ENCODE measurements at places on chromosomes 3 and 15.

GRCh38 chr3:65619888-65620287 is 418.8 kb downstream of the MAGI1 start:
- DNase-seq, result no peak

DNA sequence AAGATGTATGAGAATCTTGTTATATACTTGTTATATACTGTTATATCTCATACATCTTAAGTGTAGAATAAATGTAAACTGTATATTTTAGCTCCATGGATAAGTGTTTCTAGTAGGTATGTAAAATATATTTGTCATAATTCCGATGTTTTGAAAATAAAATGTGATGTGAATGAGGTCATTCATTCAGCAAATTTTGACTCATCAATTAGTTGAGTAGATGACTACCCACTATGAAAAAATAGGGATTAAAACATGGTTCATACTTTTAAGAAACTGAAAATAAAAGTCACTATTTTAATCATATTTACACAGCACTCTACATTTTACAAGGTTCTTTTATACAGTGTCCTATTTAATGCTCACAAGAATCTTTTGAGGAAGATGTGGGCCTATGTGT is 28.4 kb upstream of the CNTN3 start:
- no peak for DNase-seq

DNA sequence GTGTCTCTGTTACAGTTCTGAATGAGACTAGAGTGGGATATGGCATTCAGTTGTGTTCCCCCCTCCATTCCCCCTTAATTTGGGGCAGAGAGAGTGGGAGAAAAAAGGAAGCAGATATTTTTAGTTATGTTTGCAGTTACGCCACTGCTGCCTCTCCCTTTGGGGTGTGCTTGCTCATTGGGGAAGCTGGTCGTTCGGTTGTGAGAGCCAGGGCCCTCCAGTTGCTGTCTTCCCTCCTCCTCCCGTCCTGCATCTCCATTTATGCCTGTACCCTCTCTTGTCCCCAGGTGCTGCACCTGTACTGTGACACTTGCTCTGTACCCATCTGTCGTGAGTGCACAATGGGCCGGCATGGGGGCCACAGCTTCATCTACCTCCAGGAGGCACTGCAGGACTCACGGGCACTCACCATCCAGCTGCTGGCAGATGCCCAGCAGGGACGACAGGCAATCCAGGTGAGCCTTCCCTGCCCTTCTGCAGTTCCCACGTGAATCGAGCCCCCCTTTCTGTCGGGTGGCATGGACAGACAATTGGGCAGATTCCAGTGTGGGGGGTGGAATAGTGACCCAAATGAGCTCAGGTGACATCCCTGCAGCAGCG is 55.8 kb downstream of the TRIM71 start:
- DNase-seq, result no peak

DNA sequence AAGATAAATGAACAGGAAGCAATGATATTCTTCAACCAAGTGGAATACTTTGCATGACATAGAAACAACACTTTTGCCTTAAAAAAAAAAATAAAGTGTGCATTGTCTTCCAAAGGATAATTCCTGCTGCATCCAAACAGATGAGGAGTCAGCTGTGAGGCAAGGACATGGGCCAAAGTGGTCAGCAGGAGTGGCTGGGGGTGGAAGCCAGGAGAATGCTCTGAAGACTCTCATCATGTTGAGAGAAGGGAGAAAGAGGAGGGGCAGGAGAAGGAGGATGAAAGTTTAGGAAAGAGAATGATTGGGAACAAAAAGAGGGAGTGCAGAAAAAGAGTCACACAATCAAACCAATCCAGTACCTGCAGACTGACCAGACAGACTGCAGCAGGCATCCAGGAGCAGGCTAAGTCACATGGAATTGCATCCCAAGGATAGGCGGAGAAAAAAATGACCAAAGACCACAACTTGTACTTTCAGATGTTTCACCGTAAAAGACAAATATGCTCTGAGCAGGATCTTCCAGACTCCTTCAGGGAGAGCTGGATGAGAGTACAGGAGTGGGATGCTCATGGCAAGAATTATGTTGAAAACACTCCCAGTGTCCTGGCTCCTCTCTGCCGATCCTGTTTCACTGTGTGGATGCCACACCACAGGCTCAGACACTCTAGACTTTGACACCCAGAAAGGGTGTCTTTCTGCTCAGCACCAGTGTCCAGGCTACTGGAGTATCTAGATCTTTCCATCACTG is 11.9 kb downstream of the ABI3BP start:
- no peak for DNase-seq

DNA sequence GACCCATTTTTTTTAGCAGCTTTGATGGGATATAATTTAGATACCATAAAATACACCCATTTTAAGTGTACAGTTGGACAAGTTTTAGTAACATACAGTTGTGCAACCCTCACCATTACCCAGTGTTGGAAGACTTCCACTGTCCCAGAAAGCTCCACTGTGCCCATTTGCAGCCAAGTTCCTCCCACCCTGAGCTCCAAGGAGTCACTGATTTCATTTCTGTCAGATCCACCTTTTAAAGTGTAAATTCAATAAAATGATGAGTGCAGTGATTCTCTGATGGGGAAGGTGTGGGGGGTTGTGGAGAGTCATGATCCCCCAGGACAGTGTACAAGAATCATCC is 93.2 kb upstream of the IGF1R start:
- DNase-seq, result no peak

GRCh38 chr15:28033443-28033842 is 65.7 kb downstream of the OCA2 start:
- no peak for DNase-seq

GRCh38 chr3:111947231-111947630 is 31.6 kb upstream of the ABHD10 start:
- no peak for DNase-seq

DNA sequence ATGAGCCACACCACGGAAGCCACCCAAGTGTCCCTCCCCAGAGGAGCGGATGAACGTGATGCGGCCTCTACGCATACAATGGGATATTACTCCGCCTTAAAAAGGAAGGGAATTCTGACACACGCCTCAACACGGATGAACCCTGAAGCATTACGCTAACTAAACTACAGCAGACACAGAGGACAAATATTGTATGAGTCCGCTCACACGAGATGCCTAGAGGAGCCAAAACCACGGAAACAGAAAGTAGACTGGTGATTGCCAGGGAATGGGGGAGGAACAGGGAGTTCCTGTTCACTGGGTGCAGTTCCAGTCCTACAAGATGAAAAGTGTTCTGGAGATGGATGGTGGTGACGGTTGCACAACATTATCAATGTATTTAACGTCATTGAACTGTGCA is 32.7 kb downstream of the SRGAP3 start:
- DNase-seq, result no peak

GRCh38 chr15:25091421-25092158 is 136.8 kb downstream of the SNRPN start:
- no peak for DNase-seq

DNA sequence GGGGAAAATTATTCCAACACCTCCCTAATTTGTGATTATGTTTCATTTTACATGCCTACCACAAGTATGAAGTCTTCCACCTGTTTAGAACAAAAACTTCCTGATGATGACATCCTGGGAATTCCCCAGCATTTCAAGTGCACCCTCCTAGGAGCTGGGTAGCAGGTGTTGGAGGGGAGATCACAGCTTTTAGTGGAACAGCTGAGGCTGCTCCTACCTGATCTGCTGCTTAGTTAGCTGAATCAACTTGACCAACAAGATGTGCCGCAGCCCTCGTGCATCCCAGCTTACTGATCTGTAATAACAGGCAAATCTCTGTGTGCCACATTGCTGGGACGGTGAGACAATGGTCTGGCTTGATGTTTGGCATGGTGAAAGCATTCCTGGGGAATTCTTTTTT is 29.7 kb downstream of the TRAK1 start:
- DNase-seq, result no peak

DNA sequence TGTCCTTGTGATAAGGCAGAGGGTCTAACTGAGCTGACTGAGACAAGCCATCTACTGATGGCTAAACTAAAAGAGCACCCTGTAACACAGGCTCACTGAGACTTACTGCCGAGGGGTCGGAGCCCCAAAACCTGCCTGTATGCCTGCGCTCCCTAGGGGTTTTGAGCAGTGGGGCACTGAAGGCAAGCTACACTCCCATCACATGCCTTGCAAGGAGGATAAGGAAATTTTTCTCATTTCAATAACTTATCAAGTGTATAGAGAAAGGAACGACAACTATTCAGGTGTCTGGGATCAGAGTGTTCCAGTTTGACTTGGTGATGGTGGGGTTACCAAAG is 292.2 kb downstream of the EPHA6 start:
- no peak for DNase-seq

GRCh38 chr3:114775395-114775794 is 371.7 kb downstream of the ZBTB20 start:
- no peak for DNase-seq

DNA sequence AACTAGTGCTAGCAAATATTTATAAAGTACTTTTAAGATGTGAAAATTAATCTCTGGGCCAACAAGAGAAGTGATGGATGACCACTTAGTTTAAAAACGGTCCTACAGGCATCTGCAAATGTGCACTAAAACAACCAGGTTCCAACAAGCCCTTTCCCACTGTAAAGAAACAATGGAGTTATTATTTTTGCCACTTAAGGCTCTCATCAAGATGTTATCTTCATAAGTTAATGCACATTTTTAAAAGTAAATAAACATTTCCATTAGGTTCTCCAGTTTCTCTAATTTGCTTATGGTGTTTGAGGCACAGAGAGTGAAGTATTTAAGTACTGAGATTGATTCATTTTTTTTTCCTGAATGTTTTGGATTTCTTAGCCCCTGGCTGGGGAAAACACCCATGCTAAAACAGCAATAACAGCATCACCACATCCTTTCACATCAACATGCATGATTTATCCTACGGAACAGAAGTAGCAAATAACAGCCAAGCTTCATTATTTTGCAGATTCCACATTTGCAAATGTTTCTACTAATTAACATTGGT is 20.8 kb downstream of the ABI3BP start:
- no peak for DNase-seq

DNA sequence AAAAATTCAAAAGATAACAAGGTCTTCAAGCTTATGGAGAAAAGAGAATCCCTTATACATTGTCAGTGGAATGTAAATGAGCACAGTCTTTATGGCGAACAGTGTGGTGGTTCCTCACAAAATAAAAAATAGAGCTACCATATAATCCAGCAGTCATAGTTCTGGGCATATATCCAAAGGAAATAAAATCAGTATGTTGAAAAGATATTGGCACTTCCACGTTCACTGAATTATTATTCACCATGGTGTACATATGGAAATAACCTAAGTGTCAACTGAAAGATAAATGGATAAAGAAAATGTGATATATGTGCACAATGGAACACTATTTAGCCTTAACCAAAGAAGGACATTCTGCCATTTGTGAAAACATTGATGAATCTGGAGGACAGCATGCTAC is 1161.2 kb downstream of the ROBO2 start:
- DNase-seq, result no peak

DNA sequence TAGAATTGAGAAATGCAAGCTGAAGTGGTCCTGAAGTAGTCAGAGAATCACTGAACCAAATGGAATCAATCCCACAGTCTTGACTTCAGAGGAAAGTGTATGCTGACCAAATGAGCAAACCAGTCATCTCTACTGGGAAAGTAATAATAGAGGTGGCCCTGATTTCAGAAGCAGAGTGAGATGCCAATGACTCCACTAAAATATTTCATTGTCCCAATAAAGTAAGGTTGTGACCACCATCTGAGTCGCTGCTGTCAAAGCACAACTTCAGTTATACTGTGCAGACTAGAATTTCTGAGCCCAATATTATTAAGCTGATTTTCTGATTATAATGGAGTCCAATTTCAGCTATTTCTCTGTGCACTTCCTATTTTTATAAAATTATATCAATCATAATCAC is 334.4 kb upstream of the THBS1 start:
- no peak for DNase-seq

GRCh38 chr3:27507111-27507510 is 22.9 kb upstream of the SLC4A7 start:
- DNase-seq, result no peak

DNA sequence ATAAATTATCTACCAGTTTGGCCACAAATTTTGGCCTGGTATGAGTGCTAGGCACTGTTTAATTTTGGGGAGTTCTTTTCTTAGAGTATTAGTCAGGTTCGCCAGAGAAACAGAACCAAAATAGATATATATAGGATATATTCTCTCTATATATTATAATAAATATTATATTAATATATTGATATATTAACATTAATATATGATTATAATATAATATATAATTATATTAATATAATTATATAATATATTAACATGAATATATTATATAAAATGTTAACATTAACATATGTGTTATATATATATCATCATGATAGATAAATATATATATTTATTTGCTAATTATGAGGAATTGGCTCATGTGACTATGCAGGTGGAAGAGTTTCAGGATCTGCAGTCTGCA is 137.8 kb upstream of the CHRNA7 start:
- no peak for DNase-seq

GRCh38 chr15:42727750-42728381 is 9.1 kb downstream of the CDAN1 start:
- no peak for DNase-seq

DNA sequence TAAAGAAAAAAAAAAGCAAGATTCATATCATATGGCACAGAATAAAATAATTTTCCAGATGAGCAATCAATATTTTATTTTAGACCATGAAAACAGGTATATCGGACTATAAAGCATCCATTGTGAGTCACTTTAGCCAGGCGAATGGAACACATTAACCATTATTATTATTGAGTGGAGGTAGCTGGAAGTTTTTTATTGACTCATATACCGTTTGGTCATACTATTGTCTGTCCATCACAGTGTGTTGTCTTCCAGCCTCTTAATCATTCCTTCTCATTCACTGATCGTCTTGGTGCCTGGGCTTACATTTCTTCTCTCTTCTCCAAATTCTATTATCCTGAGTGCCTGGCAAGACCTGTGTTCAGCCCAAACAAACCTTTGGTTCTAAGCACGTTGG is 634.8 kb downstream of the MECOM start:
- DNase-seq, result no peak

GRCh38 chr15:42331235-42331634 is 28.1 kb upstream of the CAPN3 start:
- no peak for DNase-seq

DNA sequence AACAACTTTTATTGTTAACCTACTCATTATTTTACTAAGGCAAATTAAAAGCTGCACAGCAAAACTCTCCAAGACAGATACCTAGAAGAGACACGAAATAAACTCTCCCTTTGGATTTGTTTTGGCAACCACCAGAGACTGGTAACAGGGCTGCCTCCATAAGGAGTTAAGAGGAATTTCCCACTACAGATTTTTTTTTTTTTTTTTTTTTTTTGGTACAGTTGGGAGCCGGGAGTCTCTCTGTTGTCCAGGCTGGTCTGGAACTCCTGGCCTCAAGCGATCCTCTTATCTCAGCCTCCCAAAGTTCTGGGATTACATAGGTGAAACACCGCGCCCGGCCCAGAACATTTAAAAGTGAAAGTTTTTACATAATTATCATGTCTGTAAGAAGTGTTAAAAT is 73.6 kb upstream of the VGLL4 start:
- DNase-seq, result no peak

- DNase-seq, result no peak
Observed at GRCh38 chr3:123636431-123636841, 51.6 kb upstream of the HACD2 start.

GRCh38 chr15:25967116-25967515 is 104.0 kb upstream of the ATP10A start:
- no peak for DNase-seq
